ENCODE measurements at places on chromosomes 4 and X. TPM values are rescaled to one million over a fixed set of nuclear protein-coding genes. Genes with fewer than 3 reads are reported as not detected.

- no peak overlapping the region for H3K4me3 ChIP-seq
- H3K36me3 ChIP-seq = no peaks in the 10 kb centered on the region
- H3K27me3 ChIP-seq = no peaks in the 10 kb centered on the region
These were observed 18.7 kb downstream of the MGST2 start for GRCh38 chr4:139684351-139684750.

DNA sequence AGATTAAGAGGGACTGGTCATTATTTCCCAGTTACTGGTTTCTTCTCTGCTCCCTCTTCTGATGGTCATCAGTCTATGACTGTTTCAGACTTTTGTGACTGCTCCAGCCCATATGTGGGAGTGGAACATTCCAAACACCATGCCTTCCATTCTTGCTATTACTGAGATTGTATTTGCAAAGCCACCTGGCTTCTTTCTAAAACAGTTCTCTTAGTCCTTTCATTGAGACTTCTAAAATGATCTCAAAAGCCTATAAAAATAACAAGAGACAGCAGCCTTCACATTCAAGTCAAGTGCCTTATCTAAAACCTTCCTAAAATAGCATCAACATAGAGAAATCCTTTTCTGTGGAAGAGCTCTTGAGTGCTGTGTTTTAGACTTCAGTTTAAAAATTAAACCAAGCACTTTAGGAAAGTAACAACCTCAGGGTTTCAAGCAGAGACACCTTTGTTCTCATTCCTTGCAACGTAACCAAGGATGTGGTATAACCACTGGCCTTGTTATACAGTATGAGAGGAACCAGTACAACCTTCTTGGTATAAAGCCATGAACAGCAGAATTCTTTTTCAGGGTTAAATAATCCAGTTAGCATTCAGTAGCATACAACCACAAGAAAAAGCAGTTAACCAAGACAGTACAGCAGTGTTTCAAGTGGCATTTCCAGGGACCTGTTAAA lies 97.1 kb downstream of the NFKB1 start:
- H3K27me3 ChIP-seq = no peaks in the 10 kb centered on the region
- no peaks in the 10 kb centered on the region for H3K36me3 ChIP-seq
- H3K27ac ChIP-seq = no peak overlapping the region
- no peaks in the 10 kb centered on the region for H3K4me1 ChIP-seq
- DNase-seq = no peak
- no peak overlapping the region for H3K4me3 ChIP-seq

DNA sequence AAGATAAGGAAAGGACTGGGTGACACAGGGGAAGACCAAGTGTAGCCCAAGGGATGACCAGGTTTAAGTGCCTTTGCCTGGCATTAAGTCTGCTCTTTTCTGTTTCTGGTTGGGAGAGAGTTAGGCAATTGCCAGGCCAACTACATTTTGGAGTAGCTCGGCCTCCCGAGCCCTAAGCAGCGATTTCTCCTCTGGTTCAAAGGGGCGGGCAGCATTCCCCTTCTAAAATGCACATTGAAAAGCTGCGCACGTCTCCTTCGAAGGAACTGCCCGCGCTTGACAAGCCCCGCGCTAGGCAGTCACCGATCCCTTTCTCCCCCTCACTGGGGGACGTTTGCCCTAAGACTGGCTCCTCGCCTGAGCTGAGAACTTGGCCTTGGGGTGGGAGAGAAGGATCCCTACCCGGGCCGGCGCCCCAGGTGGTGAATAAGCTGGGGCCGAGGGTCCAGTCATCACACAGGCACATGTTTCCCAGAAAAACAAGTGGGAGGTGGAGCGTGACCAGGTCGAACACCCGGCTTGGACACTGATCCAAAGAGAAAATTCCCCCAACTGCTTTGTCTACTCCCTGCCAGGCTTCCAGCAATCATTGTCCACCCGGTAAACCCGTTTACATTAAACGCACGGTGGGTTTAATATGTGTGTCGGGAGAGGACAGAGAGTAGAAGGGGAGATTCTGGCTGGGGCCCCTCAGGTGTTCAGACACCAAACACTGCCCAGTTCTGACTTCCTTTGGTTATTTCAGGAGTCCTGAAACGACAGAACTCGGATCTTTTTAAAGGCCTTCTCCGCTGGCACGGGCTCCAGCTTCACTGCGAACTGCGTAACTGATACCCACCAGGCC lies 4.0 kb downstream of the ARX start:
- no peaks in the 10 kb centered on the region for H3K36me3 ChIP-seq
- H3K4me1 ChIP-seq = peaks cover 14% of the 10 kb centered on the region
- H3K27me3 ChIP-seq = peaks cover 87% of the 10 kb centered on the region
- no peak overlapping the region for H3K4me3 ChIP-seq

- no peak overlapping the region for H3K4me3 ChIP-seq
- no peaks in the 10 kb centered on the region for H3K27me3 ChIP-seq
- DNase-seq = no peak
- H3K4me1 ChIP-seq = no peaks in the 10 kb centered on the region
These were observed 185.0 kb upstream of the FAM241A start for GRCh38 chr4:111960241-111960667.

- no peaks in the 10 kb centered on the region for H3K27me3 ChIP-seq
- H3K27ac ChIP-seq = no peak overlapping the region
- H3K4me1 ChIP-seq = no peaks in the 10 kb centered on the region
- H3K36me3 ChIP-seq = no peaks in the 10 kb centered on the region
- no peak for DNase-seq
- H3K4me3 ChIP-seq = no peak overlapping the region
These were observed 19.0 kb downstream of the SLC2A9 start for GRCh38 chr4:10002278-10002677.

GRCh38 chr4:70577220-70577927 lies 14.7 kb upstream of the AMBN start:
- H3K4me3 ChIP-seq = no peak overlapping the region
- no peak for DNase-seq
- H3K36me3 ChIP-seq = no peaks in the 10 kb centered on the region
- H3K27ac ChIP-seq = no peak overlapping the region
- H3K4me1 ChIP-seq = no peaks in the 10 kb centered on the region

- H3K27me3 ChIP-seq = no peaks in the 10 kb centered on the region
- DNase-seq = no peak
- H3K27ac ChIP-seq = no peak overlapping the region
- H3K4me1 ChIP-seq = no peaks in the 10 kb centered on the region
- no peaks in the 10 kb centered on the region for H3K36me3 ChIP-seq
These were observed 418.6 kb upstream of the DIPK2B start for GRCh38 chrX:45619290-45619689.

GRCh38 chrX:12891171-12891570 lies 15.2 kb upstream of the TLR8 start:
- no peaks in the 10 kb centered on the region for H3K4me1 ChIP-seq
- no peak overlapping the region for H3K4me3 ChIP-seq
- H3K27ac ChIP-seq = no peak overlapping the region
- H3K36me3 ChIP-seq = no peaks in the 10 kb centered on the region

- no peak overlapping the region for H3K27ac ChIP-seq
- no peak for DNase-seq
- H3K4me3 ChIP-seq = no peak overlapping the region
- H3K4me1 ChIP-seq = no peaks in the 10 kb centered on the region
- H3K36me3 ChIP-seq = peaks cover 2% of the 10 kb centered on the region
These were observed 6.6 kb downstream of the SMS start for GRCh38 chrX:21946925-21947641.

DNA sequence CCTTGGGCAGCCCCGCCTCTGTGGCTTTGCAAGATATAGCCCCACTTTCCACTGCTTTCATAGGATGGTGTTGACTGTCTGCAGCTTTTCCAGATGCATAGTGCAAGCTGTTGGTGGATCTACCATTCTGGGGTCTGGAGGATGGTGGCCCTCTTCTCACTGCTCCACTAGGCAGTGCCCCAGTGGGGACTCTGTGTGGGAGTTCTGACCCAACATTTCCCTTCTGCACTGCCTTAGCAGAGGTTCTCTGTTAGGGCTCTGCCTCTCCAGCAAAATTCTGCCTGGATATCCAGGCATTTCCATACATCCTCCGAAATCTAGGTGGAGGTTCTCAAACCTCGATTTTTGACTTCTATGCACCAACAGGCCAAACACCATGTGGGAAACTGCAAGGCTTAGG lies 153.7 kb downstream of the TBCK start:
- no peaks in the 10 kb centered on the region for H3K4me1 ChIP-seq
- H3K4me3 ChIP-seq = no peak overlapping the region
- no peak for DNase-seq
- no peak overlapping the region for H3K27ac ChIP-seq
- no peaks in the 10 kb centered on the region for H3K27me3 ChIP-seq

DNA sequence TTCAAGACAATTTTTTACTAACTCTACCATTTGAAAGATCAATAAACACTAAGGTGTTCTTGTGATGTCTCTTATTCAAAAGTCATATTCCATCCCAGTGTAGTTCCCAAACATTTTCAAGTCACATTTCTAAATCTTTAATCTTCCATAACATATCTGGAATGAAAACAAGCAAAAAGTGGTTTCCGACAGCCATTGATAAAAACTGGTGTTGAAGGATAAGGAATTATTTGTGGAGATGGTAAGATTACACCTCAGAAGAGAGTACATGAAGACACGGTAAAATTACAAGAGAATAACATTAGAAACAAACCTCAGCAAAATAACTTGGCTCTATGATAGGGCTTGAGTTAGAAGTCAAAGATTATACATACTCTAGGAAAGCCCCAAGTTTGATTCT lies 4.3 kb downstream of the CHIC2 start:
- H3K27me3 ChIP-seq = no peaks in the 10 kb centered on the region
- H3K36me3 ChIP-seq = no peaks in the 10 kb centered on the region
- H3K4me3 ChIP-seq = no peak overlapping the region
- no peaks in the 10 kb centered on the region for H3K4me1 ChIP-seq

- H3K27ac ChIP-seq = no peak overlapping the region
- H3K36me3 ChIP-seq = peaks cover 3% of the 10 kb centered on the region
- H3K4me3 ChIP-seq = no peak overlapping the region
- DNase-seq = no peak
- H3K27me3 ChIP-seq = no peaks in the 10 kb centered on the region
These were observed 214.5 kb upstream of the TACR3 start for GRCh38 chr4:103934178-103934789.

DNA sequence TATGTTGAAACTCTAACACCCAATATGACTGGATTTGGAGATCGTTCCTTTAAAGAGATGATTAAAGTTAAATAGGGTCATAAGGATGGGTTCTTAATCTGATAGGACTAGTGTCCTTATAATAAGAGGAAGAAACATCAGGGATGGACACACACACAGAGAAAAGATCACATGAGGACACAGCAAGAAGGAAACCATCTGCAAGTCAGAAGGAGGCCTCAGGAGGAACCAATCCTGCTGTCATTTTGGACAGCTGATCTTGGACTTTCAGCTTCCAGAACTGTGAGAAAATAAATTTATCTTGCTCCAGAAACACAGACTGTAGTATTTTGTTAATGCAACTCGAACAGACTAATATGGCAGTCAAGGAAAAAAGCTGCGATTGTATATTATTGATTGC lies 631.5 kb downstream of the PCDH7 start:
- no peak overlapping the region for H3K4me3 ChIP-seq
- DNase-seq = no peak
- no peaks in the 10 kb centered on the region for H3K4me1 ChIP-seq
- H3K36me3 ChIP-seq = no peaks in the 10 kb centered on the region

Gene POF1B
- not detected for total RNA-seq

Gene CITED1
- total RNA-seq = 2.2 TPM

Gene GDPD2
- 25.6 TPM for total RNA-seq

Gene PGAM4
- total RNA-seq = 0.56 TPM

Gene CCDC160
- 2.4 TPM for total RNA-seq

Gene RAB40A
- total RNA-seq = 0.09 TPM
